ENCODE measurements at places on chromosomes 7 and 10.

- peak; percentile 57 for DNase-seq
These were observed 34.3 kb upstream of the PTF1A start for GRCh38 chr10:23157691-23158369.

DNA sequence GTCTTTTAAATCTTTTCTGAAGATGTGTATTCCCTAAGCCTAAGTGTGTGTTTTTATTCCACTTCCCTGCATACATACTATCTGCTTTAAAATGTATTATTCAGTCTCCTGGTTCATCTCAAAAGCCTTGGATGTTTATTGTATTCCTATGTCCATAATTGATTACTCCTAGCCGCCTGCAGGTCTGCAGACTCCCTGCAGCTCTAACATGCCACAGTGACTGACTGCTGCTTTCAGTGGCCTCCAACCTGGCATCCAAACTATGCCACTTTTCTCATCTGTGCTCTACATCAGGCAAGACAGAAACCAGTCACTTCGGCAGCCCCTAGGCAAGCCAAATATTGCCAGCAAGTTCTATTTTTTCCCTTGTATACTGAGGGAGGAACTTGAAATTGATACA, 81.7 kb downstream of the ABCA13 start:
- no peak for DNase-seq

DNA sequence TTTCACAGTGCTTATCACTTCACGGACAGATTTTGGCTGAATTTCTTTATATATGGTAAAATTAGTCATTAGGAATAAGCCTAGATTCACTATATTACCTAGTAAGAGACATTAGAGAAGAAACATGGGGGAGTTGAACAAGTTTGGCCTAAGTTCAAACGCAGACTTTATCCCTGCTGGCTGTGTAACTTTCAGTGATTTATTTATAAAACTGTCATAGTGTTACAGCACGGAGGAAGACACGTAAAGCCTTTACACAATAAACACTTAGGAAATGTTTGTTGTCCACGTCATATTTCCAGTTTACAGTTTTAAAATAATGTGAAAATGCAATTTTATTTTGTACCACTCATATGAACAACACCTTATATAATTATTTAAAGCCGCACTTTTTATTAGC, 661.5 kb downstream of the MAGI2 start:
- DNase-seq, result no peak

GRCh38 chr10:128793726-128794655, 667.8 kb upstream of the MKI67 start:
- DNase-seq, result no peak

GRCh38 chr7:77912293-77912692, 113.7 kb downstream of the PHTF2 start:
- no peak for DNase-seq

Measured in iPS-NIHi11 (cell line).